AML-193 (cell line): ENCODE measurements at places on chromosomes 5 and 9.

DNA sequence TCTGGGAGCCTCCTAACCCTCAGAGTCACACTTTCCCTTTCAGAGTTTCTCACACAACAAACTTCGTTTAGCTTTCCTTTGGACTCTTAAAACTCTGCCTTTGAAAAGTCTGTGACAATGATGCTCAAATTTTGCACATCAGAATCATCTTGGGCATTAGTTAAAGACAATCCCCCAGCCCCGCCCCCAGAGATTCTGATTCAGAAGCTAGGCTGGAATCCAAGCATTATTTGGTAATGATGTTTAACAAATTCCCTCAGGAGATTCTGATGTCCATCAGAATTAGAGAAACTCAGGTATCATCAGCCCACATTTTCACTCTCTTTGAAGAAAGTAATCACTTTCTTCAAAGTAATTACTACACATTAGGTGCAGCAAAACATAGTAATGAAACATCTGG is 9.6 kb upstream of the PLPP1 start:
- DNase-seq: no peak

DNA sequence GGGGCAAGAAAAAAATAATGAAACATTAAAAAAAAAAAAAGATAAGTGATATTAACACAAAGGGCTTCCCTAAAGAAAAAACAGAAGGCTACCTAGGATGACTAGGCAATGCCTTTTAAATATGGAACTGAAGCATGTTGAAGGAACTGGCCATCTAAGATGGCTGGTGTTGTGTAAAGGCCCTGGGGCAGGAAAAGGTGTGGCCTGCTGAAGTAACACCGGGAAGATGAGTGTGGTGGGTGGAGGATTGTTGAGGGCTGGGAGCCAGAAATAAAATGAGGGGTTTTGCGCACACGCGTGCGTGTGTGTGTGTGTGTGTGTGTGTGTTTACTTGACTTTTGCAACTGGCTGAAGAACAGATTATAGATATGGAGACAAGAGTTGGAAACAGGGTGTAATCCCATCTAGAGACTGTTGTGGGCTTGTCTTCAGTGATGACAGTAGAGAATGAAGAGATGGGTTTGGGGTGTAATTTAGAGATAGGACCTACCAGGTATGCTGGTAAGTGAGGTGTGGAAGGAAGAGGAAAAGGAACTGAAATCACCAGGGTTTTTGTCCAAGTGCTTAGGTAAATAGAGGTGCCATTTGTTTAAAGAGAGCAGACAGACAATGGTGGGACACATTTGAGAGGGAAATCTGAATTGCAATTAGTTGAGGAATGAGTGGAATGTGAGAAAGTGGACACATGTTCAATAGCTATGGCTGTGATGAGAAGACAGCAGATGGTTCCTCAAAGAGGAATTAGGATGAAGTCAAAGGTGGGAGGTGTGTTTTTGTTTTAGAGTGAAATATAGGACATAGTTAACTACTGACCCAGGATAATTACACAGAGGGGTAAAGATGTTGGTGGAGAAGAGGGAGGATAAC is 33.9 kb downstream of the RAD23B start:
- DNase-seq: no peak

- DNase-seq: no peak
Observed at GRCh38 chr9:21611891-21612290, 129.8 kb upstream of the IFNE start.

DNA sequence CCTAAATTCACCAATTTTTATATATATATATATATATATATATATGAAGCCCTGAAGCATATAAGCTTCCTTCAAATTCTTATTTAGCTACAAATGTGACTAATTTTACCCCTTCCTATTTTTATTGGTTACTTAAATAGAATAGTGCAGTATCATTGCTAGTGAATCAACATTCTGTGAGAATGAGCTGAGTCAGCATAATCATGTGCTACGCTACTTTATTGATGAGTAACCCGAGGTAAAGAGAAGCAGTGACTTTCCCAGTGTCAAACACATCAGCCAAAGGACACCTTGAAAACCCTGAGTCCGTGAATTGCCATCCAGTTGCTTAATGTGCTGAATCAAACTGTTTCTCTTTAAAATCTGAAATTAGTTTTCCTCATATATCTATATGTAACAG is 546.2 kb downstream of the DMRTA1 start:
- DNase-seq: no peak

DNA sequence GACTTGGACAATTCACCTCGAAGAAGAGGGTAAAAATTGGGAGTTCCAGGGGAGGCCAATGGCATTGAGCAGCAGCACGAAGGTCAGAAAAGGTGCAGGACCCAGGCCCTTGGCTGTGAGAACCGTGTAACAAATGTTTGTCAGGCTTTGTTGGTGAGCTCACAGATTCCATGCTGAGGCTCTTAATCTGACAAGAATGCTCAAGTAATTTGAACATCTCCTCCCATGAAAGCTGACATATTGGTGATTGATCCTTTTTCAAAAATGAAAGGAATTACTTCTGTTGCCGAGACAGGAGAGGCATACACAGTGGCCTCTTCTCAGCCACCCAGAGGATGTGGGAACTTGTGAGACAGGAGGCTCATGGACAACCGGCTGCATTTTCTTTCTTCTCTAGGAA is 11.6 kb downstream of the RAI14 start:
- no peak for DNase-seq

GRCh38 chr9:97568461-97569275 is 64.5 kb downstream of the TSTD2 start:
- no peak for DNase-seq

DNA sequence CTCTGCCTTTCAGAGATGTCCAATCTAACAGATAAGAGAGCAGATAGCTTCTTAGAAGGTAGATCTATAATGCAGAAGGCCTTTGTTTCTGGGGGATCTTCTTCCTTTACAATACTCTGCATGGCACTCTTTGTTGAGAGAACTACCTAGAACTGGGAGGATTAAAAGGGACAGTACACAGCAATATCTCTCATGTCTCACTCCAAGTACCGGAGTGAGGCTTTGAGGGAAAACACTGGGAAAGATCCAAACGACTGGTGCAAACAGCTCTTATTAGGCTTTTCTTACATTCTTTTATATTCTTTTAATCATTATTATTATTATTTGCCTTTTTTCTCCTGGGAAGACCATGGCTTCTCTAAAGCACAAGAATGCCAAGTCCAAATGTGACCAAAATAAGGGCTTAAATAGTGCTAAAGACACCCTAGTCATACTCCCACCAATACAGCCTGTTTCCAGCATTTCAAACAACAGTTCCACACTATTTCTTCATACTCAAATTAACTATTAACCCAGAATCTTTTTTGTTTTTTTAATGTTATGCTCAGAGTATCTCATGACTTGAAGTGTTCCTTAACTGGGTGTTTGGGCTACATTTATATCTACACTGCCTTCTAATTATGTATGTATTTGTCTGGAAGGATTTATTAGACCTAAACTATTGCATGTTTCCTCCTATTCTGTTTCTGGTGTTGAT is 52.7 kb downstream of the ABHD17B start:
- DNase-seq: no peak

- DNase-seq: no peak
Observed at GRCh38 chr9:130887494-130888144, 9.0 kb downstream of the QRFP start.

- no peak for DNase-seq
Observed at GRCh38 chr9:108125625-108126024, 636.1 kb upstream of the KLF4 start.

- no peak for DNase-seq
Observed at GRCh38 chr5:92908952-92909601, 671.9 kb downstream of the NR2F1-AS1 start.

DNA sequence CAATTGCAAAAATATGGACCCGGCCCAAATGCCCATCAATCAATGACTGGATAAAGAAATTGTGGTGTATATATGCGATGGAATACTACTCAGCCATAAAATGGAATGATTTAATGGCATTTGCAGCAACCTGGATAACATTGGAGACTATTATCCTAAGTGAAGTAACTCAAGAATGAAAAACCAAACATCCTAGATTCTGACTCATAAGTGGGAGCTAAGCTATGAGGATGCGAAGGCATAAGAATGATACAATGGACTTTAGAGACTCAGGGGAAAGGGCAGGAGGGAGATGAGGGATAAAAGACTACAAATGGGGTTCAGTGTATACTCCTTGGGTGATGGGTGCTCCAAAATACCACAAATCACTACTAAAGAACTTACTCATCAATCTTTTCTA is 247.6 kb upstream of the FBXL7 start:
- DNase-seq: no peak

GRCh38 chr5:522899-523440 is 1.3 kb downstream of the SLC9A3 start:
- no peak for DNase-seq

DNA sequence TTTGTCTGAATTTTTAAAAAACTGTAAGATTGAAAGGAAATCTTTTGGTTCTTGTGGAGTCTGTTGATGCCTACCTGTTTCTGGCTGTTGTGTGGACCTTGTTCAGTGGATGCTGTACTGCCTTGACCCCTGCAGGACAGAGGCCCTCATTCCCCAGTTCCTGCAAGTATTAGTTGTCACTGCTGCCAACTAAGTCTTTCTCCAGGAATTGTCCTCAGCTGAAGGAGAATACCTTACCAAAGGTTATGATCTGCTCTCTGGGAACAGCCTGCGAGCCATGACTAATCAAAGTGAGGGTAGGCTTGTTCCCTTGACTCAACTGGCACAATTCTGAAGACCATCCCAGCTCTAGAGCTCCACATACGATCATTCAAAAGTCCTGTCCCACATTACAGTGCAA is 145.3 kb upstream of the FST start:
- no peak for DNase-seq

DNA sequence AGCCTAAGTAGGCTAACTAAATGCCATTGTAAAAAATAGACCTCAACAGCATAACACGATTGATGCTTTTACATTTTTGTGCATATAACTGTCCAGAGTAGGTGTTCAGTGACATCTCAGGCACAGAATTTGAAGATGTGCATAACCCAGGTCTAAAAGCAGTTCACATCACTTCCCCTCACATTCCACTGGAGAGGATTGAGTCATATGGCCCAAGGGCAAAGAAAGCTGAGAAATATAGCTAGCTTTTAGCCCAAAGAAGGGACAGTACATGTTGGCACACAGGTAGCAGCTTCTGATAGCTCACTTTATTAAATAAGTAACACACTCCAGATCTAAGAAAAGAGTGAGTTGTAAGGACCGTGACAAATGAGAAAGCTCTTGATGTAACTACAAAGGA is 2259.5 kb upstream of the WWC1 start:
- DNase-seq: no peak

- no peak for DNase-seq
Observed at GRCh38 chr9:20227166-20227874, 395.0 kb downstream of the MLLT3 start.

- no peak for DNase-seq
Observed at GRCh38 chr5:344668-345067, 23.2 kb downstream of the AHRR start.

- DNase-seq: no peak
Observed at GRCh38 chr9:129988607-129989361, 54.2 kb downstream of the FNBP1 start.

- no peak for DNase-seq
Observed at GRCh38 chr9:95226921-95227320, 90.6 kb downstream of the FANCC start.

DNA sequence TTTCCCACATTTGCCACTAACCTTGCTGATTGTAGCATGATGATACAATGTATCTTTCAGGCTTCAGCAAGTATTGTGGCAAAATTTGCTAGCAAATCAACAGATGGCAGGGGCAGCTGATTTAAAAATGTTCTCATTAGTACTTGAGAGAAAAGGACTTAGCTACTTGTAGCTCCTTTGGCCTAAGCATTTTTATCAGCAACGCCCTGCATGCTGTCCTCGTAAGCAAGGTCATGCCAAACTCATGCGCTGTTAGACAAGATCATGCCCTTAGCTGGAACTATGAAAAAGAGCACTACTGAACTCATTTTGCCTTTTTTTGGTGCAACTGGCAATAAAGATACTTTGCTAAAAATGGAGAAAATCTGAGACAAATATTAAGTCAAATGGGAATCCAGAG is 197.1 kb downstream of the ICE1 start:
- DNase-seq: no peak

DNA sequence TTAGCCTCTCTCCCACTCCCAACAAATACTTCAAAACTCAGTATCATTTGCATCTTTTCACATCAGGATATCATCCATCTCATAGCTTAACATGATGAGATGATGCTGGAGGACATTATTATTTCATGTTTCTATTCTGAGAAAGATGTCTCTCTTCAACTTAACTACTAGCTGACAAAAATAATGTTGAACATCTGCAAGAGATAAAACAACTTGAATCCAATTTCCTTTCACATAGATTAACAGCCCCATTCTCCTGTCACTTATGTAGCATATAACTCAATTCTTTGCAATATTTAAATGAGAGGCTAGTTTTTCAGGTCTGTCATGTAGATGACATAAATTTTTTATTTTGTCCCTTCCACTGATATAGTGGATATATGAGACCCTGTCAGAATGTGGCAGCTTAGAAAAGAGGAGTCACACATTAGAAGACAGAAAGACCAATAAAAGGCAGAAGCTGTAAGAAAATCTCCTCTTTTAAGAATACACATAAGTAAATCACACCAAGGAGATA is 239.2 kb upstream of the KIF2A start:
- no peak for DNase-seq

DNA sequence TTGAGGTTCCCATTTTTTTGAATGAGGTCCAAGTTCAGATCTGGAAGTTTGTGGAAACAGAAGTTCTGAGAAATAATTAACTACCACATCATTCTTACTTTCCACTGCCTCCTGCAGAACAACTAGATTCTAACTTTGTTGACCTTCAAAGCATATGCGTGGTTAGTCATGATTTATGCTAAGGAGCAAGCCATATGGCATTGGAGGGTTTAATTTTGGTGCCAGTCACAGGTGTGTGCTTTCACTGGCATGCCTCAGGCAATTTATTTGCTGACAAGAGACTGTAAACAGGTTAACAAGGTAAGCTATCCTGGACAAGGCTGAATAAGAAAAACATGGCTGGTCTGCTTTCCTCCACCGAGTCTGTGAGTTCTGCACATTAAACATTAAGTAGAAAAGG is 31.5 kb downstream of the HMHB1 start:
- no peak for DNase-seq

GRCh38 chr5:108730617-108731340 is 16.9 kb upstream of the FER start:
- DNase-seq: no peak

DNA sequence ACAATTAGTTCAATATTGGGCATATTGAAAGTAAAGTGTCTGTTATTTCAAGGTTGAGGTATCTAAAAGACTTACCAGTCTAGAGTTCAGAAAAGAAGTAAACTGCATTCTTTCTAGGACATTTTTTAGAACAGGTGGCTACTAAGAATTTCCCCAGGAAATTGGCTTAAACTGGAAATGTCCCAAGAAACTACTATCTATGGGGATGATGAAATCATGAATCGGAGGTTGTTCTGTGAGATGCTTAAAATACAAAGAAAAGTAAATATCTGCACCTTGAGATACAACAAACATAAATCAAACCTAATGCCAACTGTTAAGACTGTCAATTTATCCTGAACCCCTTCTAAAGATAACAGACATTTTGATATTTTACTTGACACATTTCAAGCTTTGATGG is 226.5 kb upstream of the NREP start:
- DNase-seq: no peak
